Kidney capillary endothelial cell (primary cell): ENCODE measurements at places on chromosomes 3 and 15.

DNA sequence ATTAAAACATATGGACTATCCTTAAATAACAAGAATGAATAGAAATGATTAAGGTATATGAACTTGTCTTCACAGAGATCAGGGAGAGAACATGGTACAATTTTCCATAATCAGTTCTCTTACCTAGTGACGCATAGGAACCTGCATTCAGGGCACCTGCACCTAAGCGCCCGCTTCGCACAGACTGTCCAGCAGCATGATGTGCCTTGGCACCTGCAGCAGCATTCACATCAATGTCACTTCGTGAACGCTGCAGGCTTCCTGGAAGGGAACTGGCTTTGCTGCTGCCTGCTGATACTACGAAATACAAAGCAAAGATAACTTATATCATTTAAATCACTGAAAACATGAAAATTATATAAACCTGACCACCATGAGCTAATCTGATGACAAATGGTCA, 115.2 kb downstream of the CLASP2 start:
- no peak for DNase-seq

- no peak for DNase-seq
Measured at GRCh38 chr15:39502082-39502447, 78.8 kb upstream of the THBS1 start.

GRCh38 chr3:89098173-89098572, 9.2 kb upstream of the EPHA3 start:
- no peak for DNase-seq

DNA sequence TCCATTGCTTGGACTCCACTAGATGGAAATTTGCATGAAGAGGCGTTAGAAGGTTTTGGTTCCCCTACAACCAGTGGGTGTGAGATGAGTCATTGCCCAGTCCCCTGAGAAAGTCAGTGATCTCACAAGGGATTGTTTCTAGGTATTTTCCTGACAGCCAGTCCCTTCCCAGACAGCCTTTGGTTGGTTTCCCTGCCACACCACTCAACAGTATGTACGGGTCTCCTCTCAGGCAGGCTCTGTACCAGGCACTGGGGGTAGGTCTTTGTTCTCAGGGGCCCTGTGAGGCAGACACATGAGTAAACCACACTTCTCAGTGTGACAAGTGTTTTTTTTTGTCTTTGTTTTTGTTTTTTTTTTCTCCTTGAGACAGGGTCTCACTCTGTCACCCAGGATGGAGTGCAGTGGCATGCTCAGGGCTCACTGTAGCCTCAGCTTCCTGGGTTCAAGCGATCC, 4.0 kb downstream of the LAMP3 start:
- DNase-seq = no peak

- no peak for DNase-seq
Measured at GRCh38 chr3:141129049-141129448, 77.9 kb downstream of the SPSB4 start.

- no peak for DNase-seq
Measured at GRCh38 chr3:140319739-140320138, 358.1 kb upstream of the TRIM42 start.

GRCh38 chr15:33860754-33861153, 107.5 kb upstream of the CHRM5 start:
- peak; percentile 38 for DNase-seq

GRCh38 chr3:186589121-186589520, 18.6 kb downstream of the DNAJB11 start:
- DNase-seq = no peak
